NCI-H2107 (cell line): ENCODE measurements at places on chromosomes 13 and 19.
A peak's percentile ranks its signal among the peaks of the same experiment; 100 is the strongest.

DNA sequence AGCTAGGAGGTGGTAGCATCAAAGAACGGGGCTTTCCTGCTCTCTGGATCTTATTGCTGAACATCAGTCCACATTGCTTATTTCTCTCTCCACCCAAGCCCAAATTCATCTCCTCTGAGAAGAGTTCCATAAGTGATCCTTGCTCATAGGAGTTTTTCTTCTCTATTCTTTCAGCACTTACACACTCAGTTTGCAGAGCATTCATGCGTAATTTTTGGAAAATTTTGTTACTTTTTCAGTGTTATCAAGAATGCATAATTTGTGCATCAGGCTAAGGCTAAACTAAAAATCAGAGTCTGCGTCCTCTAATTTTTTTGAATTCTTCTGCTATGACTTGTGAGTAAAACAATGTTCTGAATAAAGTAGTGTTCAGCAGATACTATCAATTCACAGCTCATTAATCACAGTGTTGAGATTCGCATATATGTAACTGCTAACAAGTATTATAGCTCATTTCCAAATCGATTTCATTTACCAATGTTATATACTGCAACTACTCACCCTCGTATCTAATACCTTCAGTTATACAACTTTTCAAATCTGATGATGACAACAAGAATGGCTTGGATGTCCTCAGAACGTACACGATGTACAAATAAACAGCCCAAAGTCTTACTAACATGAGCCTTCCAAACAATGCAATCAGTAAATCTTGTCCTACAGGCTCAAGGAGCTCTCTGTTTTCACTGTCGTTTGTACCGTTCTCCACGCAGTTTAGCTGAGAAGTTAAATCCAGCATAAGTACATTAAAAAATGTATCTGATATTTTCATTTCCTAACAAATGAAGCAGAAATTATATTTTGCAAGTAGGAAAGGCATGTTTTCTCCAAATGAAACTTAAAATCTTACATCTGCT lies 36.4 kb upstream of the STARD13 start:
- no peak for DNase-seq

GRCh38 chr19:18388100-18388959 lies 2.4 kb downstream of the GDF15 start:
- DNase-seq = peak; percentile 76

GRCh38 chr13:83377491-83377890 lies 504.8 kb downstream of the SLITRK1 start:
- no peak for DNase-seq

GRCh38 chr19:1166872-1167573 lies 7.0 kb downstream of the SBNO2 start:
- DNase-seq = no peak

GRCh38 chr13:110114316-110114715 lies 192.6 kb downstream of the COL4A1 start:
- no peak for DNase-seq

GRCh38 chr13:100235311-100235901 lies 146.5 kb downstream of the PCCA start:
- peak; percentile 10 for DNase-seq

DNA sequence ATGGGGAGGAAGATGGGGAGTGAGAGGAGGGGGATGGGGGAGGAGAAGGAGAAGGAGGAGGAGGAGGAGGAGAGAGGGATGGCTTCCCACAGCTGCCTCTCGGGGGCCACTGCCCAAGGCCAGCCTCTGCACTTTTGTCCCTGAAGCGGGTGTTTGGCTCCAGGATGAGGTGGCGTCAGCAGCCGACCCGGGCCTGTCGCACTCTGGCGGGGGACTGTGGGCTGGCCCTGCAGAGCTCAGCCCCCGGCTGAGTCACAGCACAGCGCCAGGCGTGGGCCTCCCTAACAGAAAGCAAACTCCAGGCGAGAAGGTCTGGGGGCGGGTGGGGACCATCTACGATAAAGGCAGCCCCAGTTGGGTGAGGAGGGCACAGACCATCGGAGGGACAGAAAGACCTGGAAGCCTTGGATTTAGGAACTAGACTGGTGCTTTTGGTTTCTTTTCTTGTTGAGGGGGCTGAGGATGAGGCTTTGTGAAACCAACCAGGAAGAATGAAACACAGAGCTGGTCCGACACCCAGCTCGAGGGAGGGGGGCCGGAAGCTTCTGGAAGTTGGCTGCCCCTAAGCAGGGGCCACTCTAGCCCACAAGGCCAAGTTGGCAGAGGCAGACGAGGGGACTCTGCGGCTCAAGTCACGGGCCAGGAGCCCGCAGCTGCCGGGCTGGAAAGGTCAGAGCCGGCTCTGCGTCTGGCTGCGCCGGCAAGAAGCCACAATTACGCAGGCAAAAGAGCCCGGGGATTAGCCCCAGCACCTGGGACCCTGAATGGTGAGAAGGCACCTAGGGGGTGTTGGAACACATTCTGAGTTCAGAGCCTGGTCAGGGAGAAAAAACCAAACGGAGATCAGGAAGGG lies 18.2 kb downstream of the LSM4 start:
- peak; percentile 43 for DNase-seq

DNA sequence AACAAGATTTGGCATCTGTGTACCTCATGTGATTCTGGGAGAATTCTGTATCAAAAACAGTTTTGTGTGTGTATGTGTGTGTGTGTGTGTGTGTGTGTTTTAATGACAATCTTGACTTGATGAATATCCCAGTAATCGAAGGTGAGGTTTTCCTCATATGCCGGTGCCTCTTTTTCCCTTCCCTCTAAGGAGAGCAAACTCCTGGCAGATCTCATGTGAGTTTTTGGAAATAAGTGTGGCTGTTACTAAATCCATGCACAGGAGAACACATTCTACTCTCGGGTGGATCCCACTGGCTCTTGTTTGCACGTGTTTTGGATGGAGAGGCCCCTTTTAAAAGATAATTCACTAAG lies 29.0 kb upstream of the CEBPG start:
- DNase-seq = no peak

DNA sequence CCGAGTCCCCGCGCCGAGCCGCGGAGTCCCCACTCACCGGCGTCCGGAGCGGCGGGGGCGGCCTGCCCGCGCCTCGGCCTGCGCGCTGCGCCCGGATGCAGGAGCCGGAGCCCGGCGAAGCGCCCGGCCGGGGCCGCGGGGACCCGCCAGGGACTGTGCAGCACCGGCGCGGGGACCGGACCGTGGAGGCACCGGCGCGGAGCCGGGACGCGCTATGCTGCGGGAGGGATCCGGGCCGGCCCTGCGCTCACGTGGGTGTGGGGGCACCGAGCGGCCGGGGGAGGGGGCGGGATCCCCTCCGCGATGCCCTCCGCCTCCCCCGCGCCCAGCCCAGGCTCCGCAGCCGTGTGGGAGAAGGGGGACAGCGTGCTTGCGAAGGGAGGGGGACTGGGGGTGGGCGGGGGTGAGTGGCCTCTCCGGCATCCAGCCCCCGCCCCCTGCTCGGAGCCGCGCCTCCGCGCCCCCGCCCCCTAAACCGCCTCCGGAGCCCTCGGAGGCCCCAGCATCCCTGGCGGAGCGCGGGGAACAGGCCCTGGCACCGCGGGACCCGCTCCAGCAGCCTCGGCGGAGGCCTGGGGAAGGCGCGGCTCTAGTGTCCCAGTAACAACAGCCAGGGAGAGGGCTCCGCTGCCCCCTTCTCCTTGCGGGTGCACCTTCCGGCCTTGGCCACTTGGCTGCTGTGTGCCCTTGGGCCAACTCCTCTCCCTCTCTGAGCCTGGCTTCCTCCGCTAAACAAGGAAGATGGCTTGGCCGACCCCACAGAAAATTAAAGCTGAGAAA lies at the start of gene SLC1A6:
SLC1A6 (minus strand) TSS at position 389 of the 780 bp plus-strand sequence. CDS start 6,954 bp downstream, outside the sequence.
- no peak for DNase-seq

DNA sequence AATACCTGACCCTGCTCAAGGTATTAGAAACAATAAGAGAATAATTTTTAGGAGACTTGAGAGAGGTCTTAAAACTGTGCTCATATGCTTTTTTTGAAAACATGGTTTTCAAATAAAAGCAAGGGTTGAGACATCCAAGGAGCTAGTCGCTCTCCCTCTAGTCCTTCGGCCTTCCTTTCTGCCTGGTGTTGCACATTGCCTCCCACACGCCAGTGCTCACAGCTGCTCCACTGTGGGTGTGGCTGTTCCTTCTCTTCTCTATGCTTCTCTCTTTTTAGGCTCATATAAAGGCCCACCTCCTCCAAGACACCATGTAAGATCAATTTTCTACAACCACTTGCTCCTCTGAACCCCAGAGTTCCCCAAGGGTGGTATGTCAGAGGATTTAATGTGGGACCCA lies 352.6 kb downstream of the ENOX1 start:
- no peak for DNase-seq

GRCh38 chr19:28603453-28603852 lies 609.5 kb downstream of the UQCRFS1 start:
- no peak for DNase-seq

DNA sequence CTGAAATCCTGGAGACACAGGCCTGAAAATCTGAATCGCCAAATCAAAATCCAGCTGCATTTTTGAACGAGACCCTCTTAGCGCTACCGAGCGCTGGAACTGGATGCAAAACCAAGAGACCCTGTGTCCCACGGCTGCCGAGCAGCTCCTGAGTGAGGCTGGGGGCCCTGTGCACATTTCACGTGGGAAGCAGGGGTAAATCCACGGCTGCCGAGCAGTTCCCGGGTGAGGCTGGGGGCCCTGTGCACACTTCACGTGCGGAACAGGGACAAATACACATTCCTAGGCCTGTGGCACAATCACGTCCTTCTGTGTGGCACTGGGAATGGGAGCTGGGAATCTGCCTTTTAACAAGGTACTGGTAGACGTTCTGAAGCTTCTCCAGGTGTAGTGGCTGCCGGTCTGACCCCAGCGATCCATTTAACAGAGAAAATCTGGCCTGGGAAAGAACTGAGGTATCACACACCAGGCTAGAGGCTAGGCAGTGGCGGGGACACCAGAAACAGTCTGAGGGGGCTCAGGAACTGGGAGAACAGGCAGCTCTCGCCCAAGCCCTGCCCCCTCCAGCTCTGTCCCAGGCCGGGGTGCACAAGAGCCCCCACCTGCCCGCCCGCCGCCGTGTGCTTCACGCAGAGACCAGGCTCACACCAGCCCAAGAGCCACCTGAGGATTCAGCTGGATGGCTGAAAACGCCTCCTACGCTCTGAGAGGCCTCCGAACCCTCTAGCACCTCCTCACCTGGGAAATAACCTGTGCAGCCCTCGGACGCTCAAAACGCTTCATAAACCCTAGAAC lies 11.0 kb upstream of the C2CD4C start:
- no peak for DNase-seq

GRCh38 chr19:928471-929202 lies 2.8 kb downstream of the ARID3A start:
- DNase-seq = no peak

DNA sequence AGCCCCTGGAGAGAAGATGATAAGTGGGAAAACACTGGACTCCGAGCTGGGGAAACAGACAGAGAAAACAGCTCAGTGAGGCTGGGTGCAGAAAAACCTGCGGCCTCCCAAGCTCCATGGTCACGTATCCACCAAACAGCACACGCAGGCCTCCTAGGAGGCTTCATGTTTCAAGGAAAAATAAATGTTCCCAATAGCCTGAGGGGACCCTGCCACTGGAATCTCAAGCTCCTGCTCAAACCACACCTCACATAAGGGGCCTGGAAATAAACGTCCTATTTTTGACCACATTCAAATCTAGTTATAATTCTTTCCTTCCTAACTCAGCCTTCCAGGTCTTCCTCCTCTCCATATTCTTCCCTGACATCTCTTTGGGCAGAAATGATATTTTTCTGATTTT lies 225.7 kb downstream of the ABCC4 start:
- no peak for DNase-seq

DNA sequence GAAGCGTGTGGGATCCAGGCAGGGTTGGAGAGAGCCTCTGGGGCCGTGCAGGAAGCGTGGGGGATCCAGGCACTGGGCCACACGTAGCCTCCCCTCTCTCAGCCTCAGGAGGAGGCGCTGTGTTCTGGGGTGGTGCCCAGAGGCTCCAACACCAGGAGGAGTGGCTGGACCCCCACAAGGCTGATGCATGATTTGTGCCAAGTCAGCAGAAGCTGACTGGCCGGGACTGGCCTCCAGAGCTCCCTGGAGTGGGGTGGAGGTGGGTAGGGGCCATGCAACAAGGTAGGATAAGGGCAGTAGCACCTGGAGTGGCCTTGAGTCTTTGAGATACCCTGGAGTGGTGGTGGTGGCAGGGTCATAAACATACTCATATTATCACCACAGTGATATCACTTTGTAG lies 75.3 kb downstream of the ERICH6B start:
- DNase-seq = no peak

- no peak for DNase-seq
Measured at GRCh38 chr13:51625555-51626345, 41.5 kb downstream of the WDFY2 start.

- no peak for DNase-seq
Measured at GRCh38 chr19:23286477-23286876, 36.3 kb upstream of the ZNF724 start.

- no peak for DNase-seq
Measured at GRCh38 chr13:30037306-30037705, 186.9 kb upstream of the UBL3 start.

GRCh38 chr13:43127103-43127798 lies 103.9 kb downstream of the DNAJC15 start:
- no peak for DNase-seq

DNA sequence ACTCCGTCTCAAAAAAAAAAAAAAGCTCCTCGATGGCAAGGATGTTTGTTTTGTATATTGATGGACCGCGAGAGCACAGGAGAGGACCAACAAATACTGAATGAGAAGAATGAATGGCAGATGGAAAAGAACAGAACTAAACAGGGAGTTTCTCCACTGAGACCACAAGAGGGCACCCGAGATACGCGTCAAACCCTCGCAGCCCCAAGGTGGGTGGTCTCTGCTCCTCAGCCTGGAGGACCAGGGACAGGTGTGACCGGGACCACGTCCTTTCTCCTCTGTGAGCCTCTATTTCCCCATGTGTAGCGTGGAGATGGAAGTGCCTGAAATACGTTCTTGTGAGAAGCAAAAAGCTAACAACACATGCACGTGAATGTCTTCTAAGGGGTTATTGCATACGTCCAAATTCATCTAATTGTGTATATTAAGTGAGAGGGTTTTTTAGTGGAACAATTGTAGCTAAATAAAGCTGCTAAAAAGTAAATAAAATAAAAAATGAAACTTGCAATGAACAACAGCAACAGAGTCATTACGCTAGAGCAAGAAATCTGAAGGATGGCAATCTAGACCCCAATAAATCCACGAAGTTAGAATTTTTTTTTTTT lies 8.3 kb upstream of the CDC42EP5 start:
- DNase-seq = peak; percentile 24

GRCh38 chr13:29847501-29847983 lies 2.9 kb downstream of the UBL3 start:
- DNase-seq = no peak

DNA sequence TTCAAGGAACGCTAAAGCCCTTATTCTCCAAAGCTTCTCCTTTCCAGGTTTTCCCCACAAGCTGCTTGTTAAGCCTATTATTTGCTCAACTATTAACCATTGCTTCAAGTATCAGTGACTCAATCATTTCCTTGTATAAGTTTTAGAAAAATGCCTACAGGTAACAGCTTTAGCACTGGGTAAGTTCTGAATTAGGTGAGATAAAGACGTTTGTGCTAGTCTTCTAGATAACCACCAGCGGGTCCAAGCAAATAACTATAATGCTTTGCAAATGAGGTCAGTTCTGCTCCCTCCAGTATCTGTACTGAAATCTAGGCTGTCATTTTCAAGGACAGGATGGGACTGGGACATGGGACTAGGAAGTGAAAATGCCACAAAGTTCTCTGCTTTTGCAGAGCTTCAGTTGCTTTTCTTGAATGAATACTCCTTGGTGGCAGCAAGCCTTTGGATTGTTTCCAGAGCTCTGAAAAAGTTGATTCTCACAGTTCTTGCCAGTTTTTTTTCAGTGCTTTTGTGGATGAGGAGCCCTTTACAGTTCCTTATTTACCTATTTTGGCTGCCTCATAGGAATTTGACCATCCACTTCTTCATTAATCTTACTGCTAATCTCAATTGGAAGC lies 1487.7 kb downstream of the EFNB2 start:
- DNase-seq = no peak
